Globus pallidus (tissue), 1 donor: ENCODE measurements at places on chromosomes 4 and X.
A peak's percentile ranks its signal among the peaks of the same experiment; 100 is the strongest.

- no peak for DNase-seq
These were observed 13.6 kb downstream of the SLC25A6 start for GRCh38 chrX:1378306-1378759.

DNA sequence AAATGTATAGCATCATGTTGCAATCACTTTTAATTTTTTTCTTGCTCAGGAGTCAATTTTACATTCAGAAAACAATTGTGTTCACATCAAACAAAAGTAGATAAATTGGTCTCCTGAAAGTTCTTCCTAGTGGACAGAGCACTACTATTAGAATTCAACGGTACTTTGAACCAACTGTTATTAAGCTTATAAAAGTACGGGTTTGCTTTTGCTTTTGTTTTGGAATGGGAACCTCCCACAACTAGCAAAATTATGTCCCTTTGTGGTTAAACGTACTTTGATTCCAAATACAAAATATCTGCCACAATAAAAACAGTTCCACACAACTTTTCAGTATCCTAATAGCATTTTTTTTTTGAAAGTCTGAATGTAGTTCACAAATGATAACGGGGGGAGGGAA lies 8.6 kb upstream of the MAPK10 start:
- DNase-seq, result no peak

DNA sequence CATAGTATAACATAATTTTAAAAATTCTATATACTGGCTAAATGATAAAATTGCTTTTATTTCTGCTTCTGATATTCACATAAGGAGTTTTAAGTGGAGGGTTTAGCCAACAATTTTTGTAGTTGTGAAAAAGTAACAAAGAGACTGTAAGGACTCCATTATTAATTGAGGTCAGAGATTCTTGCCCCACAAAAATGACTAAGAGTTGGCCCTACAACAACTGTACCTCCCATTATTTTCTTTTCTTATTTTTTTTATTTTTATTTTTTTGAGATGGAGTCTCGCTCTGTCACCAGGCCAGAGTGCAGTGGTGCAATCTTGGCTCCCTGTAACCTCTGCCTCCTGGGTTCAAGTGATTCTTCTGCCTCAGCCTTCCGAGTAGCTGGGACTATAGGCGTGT lies 9.4 kb upstream of the ADH1B start:
- no peak for DNase-seq

GRCh38 chr4:3838437-3839380 lies 72.5 kb downstream of the ADRA2C start:
- no peak for DNase-seq

DNA sequence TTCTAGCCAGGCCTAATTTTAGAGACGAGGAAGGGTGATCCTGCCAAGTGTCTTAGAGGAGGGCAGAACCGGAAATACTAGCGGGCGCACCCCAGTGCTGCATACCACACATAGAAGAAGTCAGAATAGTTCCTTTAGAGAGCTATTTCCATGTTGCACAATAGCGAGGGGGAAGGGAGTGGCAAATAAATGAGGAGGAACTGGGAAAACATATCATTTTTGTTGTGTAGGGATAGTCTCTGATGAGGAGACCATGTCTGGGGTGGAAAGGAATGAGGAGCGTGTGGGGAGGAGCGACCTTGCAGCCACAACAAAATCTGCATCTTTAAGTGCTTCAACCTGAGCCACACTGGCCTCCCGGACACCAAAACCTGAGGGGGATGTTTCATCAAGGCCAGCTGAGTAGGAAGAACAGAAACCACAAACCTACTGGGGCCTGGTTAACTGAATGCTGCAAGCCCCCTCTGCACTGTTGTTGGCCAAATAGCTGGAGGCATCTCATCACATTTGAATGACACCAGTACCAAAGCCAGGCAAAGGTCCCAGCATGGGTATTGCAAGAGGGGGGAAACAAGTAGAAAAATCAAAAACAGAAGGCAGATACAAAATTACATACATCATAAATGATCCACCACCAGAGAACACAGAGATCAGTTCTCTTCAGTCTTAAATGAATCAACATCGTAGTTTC lies 26.7 kb upstream of the C1QTNF7 start:
- peak; percentile 60 for DNase-seq

- no peak for DNase-seq
These were observed 150.5 kb downstream of the RAP1GDS1 start for GRCh38 chr4:98411731-98412130.

DNA sequence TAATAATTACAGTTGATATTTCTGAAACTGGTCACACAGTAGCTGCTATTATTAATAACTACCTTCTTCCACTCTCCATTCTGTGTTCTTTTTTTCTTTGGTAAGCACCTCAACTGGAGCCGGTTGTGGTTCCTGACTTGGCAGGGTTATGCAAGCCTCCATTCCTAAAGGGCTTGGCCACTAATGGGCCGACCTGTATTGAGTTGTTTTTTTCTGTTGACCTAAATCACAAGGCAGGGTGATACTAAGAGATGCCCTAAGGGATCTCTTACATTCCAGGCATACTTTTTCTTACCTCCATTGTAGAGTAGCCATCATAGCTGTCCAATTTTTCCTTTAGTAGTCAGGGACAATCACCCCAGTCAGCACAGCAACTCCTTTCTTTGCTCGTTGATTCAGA lies 1295.8 kb upstream of the ADGRL3 start:
- no peak for DNase-seq

DNA sequence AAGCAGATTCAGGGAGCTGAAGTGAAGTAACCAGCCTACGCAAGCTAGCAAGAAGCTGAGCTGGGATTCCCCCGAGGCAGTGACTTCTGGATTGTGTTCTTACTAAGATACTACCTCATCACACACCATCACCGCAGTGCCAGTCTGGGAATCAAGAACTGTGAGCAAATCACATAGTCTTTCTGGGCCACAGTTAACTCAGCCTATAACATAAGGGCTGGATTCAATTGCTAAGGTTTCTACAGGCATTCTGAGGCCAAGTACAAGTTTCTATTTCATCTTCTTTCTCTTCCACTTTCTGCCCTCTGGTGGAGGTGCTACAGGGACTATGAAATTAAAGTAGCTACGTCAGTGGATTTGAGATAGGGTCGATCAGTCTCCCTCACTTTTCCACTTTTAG lies 1.4 kb upstream of the CORIN start:
- no peak for DNase-seq

DNA sequence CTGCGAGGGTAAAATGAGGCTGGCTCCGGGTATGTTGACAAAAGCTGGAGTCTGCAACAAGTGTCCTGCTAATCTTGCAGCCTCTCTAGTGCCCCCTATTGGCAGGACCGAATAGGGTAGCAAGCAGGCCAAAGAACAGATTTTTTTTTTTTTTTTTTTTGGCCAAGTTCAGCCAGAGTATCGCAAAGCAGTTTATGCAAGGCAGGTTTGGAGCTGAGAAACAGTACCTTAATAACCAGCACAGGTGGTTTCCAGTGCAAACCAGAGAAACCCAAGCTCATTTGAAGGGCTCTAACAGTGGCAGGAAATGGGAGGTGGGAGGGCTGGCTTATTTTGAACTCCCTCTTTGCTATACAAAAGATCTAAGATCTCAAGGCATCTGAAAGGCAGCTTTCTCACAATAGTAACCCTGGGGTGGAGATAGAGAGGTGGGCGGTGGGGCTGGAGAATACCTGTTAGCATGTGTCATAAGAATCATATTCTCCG lies 38.2 kb upstream of the OCIAD2 start:
- DNase-seq, result no peak

- DNase-seq, result peak; percentile 7
These were observed 857 bp downstream of the SCML1 start for GRCh38 chrX:17737986-17738713.

GRCh38 chr4:147498031-147498660 lies 17.2 kb downstream of the EDNRA start:
- DNase-seq, result no peak

DNA sequence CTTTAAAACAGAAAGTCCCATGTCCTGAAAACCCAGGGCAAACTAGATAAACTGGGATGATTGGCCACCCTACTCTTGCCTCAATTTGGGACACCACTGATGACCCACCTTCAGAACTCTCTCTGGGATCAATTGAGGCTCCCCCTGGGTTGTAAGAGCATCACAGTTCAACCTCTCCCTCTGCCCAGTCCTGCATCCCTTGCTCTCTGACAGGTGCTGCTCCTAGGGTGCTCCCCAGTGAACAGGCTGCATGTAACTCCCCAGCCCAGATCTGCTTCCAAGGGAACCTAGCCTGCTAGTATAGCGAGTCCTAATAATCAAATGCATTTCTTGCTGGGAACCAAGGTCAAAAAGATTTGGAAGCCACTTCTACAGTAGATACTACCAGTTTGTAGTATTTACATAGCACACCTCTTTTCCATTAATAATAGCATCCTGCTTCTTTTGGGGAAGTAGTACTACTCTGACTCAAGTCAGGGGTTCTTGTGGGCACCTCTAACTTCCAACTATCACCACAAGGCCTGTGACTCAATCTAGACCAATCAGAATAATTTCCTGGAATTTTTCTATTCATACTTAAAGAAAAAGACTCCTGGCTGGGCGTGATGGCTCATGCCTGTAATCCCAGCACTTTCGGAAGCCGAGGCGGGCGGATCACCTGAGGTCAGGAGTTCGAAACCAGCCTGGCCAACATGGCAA lies 42.1 kb upstream of the SPINK2 start:
- no peak for DNase-seq

GRCh38 chr4:44558031-44558605 lies 93.3 kb downstream of the YIPF7 start:
- DNase-seq, result no peak

- DNase-seq, result no peak
These were observed 82.3 kb upstream of the ADRA2C start for GRCh38 chr4:3683744-3684421.

DNA sequence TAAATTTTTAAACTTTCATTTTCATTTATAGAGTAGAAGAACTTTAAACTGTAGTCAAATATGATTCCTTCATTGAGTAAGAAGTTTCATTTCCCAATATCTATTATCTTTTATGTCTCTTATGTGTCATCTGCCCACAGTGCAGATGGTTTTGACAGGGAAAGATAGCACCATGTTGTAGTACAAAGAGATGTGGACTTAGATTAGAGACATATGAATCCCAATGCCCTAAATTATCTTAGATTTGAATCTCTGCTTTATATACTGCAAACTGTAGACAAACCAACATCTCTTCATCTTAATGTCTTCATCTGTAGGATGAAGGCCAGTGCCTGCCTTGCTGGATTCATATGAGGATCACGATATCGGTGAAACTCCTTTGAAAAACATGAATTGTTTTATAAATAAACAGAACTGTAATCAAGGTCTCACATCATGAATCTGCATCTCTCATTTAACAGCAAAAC lies 217.5 kb downstream of the BANK1 start:
- DNase-seq, result no peak

GRCh38 chr4:68589790-68590189 lies 13.7 kb upstream of the UGT2B17 start:
- no peak for DNase-seq

DNA sequence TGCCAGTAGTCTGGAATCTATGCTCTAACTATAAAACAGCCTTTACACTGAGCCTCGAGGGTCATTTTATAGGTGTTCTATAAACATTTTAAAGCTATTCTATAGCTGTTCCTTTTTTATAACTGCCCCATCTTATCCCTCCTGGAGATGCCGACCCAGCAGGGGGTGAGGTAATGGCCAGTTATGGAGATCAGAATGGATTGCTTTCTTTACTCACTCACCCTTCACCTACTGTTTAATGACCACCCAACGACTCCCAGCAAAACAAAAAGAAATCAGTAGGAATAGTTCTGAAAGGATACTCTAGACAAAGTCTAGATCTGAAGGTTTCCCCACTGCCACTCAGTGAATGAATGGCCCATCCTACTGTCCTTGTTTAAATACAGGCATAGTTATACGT lies 1113.1 kb downstream of the FAT4 start:
- no peak for DNase-seq

DNA sequence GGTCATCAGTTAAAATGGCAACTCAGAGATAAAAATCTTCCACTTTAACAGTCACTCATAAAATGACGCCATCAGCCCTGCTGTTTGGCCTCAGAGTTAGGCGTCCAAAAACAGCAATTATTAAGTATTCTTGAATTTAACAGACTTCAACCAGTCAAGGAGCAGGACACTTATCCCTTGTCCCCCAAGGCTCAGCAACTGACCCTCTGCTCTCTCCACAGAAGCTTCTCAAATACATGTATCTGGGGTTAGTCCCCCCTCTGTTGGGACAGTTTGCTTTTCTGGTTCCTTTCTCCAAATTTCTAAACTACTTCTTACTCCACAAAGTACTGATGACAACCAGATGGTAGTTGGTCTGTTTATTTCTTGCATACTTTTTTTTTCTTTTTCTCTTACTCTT lies 54.4 kb downstream of the SOD3 start:
- DNase-seq, result no peak

- no peak for DNase-seq
These were observed 92.5 kb downstream of the PPP3CA start for GRCh38 chr4:101254776-101255175.

DNA sequence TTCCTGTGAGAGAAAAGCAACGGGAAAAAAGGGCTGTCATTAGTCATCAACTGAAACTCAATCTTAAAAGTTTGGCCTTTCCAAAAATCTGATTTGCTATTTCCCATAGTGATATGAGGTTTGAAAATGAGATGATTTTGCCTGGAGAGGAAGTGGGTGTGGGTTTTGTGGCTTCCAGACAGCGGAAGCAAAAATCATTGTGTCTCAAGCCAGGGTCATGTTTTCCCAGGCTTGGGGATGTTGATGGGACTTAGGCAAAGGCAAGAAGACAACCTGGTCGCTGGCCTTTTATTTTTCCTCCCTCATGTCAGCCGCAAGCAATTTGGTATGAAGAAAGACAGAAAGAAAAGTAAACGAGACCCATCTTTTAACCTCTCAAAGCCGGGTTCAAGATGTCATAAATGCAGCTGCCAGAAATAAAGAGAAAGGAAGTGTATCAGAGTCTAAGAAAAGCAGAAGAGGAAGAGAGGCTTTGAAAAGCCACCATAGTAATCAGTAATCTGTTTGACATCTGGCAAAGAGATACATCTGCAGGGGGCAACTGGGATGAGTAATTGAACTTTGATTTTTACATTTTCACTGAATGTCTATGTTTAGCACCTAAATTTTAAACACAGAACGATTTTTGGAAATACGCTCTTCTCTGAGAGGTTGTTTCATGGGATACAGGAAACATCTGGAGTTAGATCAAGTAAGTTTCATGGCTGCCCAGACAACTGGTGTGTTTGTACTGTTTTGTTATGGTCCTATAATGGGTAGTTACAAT lies 521.6 kb upstream of the SLIT2 start:
- DNase-seq, result no peak

GRCh38 chr4:182531555-182532162 lies 288.5 kb downstream of the TENM3 start:
- no peak for DNase-seq

GRCh38 chr4:151263455-151263854 lies 13.5 kb upstream of the PRSS48 start:
- no peak for DNase-seq
